CD4-positive, alpha-beta T cell treated with Interferon alpha-2 for 1 hour (primary cell): ENCODE measurements at places on chromosomes 3 and 15.
A peak's percentile ranks its signal among the peaks of the same experiment; 100 is the strongest.

GRCh38 chr15:100879464-100880138 is at the start of gene ALDH1A3:
Gene ALDH1A3, plus strand, starts transcription at chr15:100879831. Its CDS starts 77 bp downstream, at chr15:100879908.
- no peak for DNase-seq

DNA sequence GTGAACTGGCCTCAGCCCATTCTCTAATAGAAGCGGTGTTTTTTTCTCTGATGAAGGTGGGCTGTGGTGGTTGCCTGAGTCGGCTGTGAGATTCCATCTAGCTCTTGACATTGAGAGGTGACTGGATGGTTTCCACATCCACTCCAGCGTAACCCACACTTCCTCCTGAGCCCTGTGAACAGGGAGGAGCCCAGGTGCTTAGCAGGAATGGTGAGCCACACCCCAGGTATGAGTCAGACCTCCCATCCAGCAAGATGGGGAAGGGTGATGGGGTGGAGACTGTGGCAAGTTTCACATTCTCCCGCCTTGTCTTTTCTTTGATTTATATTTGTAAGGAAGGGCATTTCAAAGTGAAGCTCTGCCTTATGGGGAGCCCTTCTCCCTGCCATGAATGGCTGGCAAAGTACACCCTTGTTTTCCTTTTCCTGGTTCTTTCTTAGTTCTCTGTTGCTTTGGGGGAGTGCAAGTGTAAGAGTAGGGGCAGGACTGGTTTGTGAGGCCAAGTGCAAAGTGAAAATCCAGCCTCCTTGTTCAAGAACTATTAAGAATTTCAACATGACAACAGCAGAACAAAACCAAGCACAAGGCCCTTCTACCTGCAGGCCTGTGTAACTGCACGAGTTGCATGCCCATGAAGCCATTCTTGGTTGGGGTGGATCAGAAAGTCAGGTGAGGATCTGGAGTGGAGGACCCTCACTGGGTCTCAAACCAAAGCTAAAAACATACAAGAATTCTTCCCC is 4.6 kb upstream of the TPRG1 start:
- no peak for DNase-seq

DNA sequence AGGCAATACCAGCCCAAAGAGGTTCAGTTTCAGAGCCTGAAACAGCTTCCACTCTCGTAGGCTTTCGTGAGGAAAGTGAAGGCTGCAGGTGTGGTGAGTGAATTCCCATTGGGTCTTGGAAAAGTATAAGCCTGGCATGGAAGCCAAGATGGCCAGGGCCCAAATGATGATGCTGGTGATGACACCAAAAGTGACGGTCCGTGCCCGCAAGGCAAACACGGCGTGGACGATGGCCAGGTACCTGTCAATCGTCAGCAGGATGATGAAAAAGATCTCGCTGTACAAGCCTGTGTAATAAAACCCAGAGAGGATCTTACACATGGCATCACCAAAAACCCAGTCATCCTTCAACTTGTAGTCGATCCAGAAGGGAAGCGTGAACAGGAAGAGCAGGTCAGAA is 4.4 kb downstream of the CCR1 start:
- no peak for DNase-seq

- no peak for DNase-seq
These were observed 77.6 kb upstream of the WNT5A start for GRCh38 chr3:55564726-55565125.

- DNase-seq: no peak
These were observed 1.3 kb upstream of the TRIM59 start for GRCh38 chr3:160450846-160451245.

- DNase-seq: no peak
These were observed 105.2 kb upstream of the BOC start for GRCh38 chr3:113105966-113106660.

DNA sequence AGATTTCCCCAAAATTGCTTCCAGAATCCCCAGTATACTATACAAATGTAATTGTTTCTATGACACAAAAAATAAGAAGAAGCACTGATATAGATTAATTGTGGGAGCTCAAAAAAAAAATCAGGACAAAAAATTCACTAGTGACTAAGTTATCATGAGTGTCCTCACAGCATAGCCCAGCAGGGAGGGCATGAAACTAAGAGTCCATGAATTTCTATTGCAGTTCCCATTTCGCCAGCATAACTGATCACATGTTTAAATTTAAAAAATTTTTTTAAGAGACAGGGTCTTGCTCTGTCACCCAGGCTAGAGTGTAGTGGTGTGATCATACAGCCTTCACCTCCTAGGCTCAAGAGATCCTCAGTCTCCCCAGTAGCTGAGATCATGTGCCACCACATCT is 10.6 kb downstream of the NCEH1 start:
- DNase-seq: no peak

DNA sequence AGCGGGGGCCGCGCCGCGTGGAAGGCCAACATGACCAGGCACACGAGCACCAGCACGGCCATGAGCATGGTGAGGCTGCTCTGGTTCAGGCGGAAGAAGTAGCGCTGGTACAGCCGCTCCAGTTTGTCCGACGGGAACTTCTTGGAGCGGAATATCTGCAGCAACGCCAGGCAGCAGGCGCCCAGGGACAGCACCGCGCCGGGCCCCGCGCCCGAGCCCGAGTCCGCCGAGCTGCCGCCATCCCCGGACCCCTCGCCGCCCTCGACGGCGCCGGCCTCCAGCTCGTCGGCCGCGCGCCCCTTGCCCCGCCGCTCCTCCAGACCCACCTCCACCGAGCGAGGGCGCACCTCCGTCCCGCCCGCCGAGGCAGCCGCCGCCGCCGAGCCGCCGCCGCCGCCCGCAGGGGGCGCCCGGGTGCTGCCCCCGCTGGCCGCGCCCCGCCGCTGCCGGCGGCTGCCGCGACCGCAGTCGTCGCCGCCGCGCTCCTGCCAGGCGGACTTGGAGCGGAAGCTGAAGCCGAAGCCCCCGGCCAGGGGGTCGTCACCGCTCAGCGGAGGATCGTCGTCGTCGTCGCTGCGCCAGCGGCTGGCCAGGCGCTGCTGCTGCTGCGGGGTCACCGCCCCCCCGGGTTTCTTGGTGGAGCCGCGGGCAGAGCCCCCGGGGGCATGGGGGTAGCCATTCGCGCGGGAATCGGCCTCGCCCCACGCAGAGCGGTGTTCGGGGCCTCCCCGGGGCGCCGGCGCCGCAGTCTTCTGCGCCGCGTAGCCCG is 957 bp downstream of the ADCY5 start:
- DNase-seq: peak; percentile 47

DNA sequence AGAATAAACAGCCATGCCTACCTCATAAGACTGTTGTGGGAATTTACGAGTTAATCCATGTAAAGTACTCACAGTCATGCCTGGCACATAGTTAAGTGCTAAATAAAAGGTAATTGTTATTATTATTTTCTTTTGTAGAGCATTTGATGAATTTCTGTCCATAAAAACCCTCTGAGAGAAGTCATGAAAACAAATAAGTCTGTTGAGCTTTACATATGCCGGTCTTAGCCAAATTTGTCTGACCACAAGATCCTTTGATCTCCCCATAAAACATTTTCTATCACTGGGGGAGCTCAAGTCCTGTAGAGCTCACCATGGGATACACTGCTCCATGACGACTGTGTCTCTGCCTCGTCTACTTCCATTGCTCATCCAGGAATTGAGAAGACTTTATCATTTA is 114.0 kb downstream of the MAGI1 start:
- DNase-seq: no peak

DNA sequence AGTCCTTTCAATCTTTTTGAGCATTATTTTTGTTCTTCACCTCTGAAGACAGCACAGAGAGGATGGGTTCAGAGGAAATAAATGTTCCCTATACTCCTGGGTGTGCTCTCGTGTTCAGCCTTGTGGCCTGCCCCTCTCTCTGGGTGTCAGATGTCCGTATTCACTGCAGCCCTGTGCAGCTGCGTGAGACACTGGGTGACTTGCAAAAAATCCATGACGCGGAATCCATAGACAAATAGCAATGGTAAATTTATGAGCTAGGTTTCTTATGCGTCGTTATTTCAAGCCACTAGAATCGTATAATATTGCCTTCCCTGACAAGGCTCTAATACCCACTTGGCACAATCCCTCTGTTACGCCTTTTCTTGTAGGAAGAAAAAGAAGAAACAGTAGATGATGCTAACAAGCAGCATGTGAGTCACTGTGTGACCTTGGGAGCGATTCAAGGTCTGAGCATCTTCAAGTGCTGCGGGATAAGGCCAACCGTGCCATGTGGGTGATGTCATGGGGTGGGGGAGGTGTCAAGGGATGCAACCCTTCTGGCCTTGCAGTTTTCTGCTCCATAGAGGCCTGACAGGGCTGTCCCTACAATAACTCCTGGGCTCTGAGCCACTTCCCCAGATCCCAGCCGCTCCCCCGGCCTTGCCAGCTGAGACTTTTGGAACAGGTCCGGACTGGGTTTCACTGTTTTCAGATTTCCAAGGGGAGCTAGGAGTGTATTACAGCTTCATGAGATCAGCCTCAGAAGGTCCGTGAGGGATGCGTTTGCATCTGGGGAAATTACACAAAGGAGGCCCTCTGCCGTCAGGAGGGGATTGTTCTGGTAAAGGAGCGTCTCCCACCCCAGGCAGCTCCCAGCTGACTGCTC is 47.6 kb upstream of the POMGNT2 start:
- DNase-seq: no peak

DNA sequence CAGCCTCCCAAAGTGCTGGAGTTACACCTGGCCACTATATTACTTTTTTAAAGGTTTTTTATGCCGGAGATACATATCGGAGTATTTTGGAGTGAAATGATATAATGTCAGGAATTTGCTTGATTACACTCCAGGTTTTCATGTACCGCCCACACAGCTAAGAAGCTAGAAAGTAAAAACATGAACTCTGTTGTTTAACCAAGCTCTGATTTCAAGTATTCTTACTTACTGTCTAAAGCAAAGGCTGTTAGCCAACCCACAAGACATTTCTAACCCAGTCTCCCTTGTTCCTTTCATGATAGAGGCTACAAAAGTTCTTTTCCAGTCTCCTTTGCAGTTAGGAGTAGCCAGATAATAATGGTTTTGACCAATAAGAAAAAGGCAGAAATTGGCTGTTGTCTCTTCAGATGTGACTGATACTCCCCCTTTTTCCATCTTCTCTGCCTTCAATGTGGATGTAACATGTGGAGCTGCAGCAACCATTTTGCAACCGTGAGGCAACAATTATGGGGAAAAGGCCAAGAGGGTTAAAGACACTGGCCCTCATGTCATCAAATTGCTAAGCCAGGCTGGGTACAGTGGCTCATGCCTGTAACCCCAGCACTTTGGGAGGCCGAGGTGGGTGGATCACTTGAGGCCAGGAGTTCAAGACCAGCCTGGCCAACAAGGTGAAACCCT is 6.1 kb upstream of the CP start:
- no peak for DNase-seq

GRCh38 chr15:50304836-50305235 is 39.3 kb upstream of the HDC start:
- DNase-seq: no peak

DNA sequence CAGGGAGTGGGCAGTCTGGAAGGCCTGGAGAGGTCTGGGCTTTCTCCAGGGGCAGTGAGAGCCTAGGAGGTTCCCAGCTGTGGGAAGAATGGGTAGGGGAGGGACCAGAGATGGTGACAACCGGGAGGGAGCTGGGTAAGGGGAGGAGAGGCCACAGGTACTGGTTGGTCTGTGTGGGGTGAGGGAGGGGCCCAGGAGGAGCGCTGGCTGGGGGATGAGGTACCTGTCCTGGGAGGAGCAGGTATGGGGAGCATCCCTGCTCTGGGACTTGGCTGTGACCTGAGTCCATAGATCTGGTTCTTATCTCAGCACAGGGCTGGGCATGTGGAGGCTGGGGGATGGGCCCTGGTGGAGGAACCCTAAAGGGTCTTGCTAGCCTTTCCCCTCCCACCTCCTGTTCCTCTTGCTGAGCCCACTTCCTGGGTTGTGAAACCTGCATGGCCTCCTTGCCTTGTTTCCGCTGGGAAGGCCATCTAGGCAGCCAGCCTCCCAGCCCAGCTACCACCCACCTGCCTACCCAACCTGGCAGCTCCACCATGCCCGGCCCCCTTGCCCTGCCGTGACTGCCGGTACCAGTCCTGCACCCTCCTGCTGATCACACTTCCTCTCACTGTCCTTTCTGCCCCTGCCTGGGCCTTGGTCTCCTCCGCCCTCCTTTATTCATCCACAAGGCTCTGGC is 11.0 kb downstream of the PRKCD start:
- no peak for DNase-seq

- no peak for DNase-seq
These were observed 60.5 kb upstream of the PRR23C start for GRCh38 chr3:139105154-139105702.

DNA sequence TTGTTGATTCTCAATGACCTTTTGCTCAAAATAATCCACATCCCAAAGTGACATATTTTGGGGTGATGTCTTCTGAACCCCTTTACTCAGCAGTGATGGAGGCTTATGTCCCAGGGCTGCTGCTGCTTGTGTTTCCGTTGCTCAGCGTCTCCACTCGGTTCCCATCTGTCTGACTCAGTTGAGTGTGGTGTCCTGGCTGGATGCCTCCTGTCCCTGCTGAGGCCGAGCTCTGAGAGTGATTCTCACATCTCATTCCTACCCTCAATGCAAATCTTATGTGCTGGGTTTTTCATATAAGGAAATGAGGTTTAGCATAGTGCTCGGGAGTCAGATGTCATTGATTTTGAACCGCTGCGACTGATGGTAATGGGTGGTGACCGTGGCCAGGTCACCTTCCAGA is 247.4 kb downstream of the GABRG3 start:
- DNase-seq: no peak

DNA sequence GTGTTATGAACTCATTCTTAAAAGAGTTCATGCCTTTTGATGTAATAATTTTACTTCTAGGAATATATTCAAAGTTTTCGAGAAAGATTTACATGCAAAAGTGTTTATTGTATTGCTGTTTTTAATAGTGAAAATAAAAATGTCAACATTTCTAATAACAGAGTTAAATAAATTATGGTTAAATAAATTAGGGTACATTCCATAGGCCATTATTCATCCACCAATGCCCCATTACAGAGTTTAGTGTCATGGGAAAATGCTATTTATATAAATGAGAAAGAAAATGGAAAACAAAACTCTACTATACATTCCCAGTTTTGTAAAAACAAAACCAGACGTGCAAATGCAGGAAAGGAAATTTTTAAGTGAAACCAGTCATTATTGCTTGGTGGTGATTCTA is 538.1 kb upstream of the TBL1XR1 start:
- no peak for DNase-seq

GRCh38 chr3:149352556-149352955 is 19.1 kb upstream of the TM4SF18 start:
- peak; percentile 6 for DNase-seq

DNA sequence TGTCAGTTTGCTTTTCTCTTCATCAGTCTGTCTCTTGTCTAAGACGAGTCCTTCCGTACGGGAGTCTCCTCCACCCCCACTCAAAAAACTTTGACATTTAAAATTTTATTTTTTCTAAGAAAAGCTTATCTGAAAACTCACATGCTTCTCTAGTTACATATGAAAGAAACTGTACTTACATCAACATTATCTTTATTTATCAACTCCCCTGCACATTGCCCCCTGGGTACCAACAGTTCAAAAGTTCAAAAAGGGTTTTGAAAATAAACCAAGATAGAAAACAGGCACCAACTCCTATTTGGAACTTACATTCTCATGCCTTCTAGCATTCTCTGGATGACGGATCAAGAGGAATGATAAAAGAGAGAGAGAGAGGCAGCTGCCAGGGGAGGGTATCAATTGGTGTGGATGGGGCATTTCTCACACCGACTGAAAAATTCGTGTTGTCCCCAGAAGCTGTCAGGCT is 182.5 kb downstream of the FOXP1 start:
- no peak for DNase-seq
